ENCODE measurements at places on chromosomes 5 and 9.

DNA sequence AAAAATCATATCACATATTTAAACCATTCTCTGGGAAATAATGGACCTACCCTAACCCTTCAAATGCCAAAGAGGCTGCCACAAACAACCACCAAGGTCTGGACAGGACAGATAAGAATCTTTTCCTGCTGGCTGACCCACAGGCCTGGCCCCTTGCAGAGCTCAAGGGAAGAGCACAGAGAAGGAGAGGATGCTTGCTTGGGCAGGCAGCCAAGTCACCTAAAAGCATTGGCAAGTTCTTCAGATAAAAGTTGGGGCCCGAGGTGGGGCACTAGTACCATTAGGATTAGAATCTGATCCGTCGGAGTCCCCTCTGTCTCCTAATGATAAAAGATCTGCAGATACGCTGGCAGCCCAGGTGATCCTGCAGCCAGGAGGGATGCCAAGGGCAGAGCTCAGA lies 176.6 kb downstream of the GABBR2 start:
- DNase-seq, result no peak

- DNase-seq, result no peak
Observed at GRCh38 chr5:147472664-147473475, 37.0 kb downstream of the DPYSL3 start.

GRCh38 chr5:117188211-117188610 lies 613.6 kb upstream of the SEMA6A start:
- DNase-seq, result no peak

GRCh38 chr5:66551945-66552344 lies 44.2 kb upstream of the MAST4 start:
- DNase-seq, result no peak

GRCh38 chr5:125189531-125189941 lies 443.1 kb upstream of the ZNF608 start:
- DNase-seq, result no peak

DNA sequence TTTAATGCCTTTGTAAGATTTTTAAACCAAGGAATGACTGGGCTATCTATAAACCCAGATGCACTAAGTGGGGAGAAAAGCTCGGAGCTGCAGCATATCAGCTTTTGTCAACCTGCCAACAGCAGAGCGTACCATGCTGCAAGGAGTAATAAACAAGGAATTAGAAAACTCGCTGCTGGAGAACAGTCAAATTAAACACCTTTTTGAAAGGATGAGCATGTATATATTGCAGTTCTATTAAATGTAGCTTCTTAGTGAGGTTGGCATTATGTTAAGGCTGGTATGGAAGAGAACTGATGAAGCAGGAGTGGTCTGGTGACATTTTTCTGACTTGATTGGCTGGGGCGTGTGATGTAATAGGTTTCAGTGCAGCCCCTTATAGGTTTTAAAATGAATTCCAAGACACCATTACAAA lies 74.7 kb downstream of the PIK3R1 start:
- no peak for DNase-seq

- DNase-seq, result no peak
Observed at GRCh38 chr9:130313103-130313858, 47.7 kb downstream of the HMCN2 start.

GRCh38 chr9:1028501-1029190 lies 21.5 kb upstream of the DMRT2 start:
- DNase-seq, result no peak

DNA sequence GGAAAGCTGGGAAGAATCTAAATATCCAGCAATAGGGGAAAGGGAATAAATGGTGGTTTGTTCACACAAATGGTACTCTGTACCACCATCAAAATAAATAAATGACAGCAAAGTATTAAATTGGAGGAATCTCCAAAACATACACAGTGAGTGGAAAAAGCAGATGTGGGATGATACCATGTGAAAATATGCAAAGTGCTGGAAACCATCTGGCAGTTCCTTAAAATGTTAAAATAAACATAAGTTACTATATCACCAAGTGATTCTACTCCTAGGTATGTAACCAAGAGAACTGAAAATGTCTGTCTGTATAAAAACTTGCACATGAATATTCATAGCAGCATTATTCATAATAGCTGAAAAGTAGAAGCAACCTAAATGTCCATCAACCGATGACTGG lies 41.9 kb upstream of the TEX48 start:
- peak; percentile 13 for DNase-seq

- DNase-seq, result no peak
Observed at GRCh38 chr5:39148983-39149534, 70.3 kb downstream of the FYB1 start.

- no peak for DNase-seq
Observed at GRCh38 chr5:108989761-108990392, 242.2 kb downstream of the FER start.

GRCh38 chr5:108687595-108688200 lies 60.0 kb upstream of the FER start:
- peak; percentile 16 for DNase-seq

GRCh38 chr5:59418808-59419207 lies 474.7 kb downstream of the PDE4D start:
- no peak for DNase-seq

DNA sequence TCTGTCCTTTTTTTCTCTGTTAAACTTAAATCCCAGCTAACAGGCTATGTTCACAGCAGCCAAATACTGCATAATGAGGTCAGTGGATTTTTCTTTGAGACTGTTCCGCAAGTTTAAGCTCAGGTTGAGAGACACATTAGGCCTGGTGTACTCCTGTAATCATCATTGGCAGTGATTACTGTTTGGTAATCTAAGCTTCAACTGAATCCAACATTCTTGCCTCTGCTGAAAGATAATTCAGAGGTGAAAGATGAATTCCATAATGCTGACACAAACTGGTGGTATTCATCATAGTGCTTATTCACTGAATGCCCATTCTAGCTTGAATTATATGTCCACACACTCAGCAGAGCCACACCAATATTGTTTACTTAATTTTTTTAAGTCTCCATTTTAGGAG lies 108.5 kb downstream of the NFIB start:
- peak; percentile 37 for DNase-seq

- no peak for DNase-seq
Observed at GRCh38 chr5:102815540-102816332, 60.6 kb downstream of the PAM start.

GRCh38 chr9:32968101-32969011 lies 33.1 kb downstream of the APTX start:
- no peak for DNase-seq

DNA sequence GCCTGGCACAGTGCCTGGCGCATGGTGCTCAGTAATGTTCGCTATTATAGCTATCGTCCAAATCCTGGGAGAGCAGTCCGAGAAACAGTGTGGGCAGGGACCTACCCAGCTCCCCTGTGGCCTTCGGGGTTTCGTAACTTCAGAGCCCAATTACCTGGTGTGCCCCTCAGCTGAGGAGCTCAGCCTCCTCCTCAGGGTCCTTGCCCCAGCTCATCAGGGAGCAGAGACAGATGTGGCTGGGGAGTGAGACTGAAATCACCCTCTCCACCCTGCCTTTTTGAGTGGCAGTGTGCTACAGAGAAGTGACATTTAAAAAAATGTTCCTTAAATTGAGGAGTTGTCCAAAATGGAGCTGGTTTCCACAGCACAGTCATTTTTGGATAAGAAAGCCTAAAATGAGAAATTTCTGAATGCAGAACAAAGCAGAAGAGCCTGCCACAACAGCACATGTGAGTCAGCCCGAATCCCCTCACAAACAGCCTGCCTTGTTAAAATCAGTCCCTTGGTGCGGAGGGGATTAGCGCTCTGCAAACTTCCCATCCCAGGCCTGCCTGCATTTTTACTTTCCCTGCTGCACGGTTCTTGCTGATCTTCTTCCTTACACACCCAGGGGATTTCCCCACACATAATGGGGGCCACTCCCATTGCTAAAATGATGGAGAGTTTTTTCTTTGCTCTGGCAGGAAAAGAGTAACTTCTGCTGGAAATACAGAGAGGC lies 78.1 kb upstream of the PITX1 start:
- no peak for DNase-seq

- peak; percentile 93 for DNase-seq
Observed at GRCh38 chr5:32504989-32505596, 60.6 kb upstream of the ZFR start.

DNA sequence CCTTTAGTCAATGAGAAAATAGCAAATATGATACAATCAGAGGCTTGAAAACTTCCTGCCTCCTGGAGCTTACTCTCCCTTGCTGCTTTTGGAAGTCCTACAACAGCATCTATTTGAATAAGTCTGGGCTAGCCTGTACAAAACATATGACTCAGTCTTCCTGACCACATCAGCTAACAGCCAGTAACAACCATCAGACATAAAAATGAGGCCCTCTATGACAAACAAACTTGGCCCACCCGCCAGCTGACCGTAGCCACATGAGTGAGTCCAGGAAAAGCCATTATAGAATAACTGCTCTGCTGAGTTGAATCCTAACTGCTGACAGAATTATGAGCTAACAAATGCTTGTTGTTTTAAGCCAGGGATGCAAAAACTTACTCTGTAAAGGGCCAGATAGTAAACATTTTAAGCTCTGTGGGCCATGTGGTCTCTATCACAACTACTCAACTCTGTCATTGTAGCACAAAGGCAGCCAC lies 347.6 kb downstream of the PTPRD start:
- no peak for DNase-seq

Measured in GM04503 (cell line).